ENCODE measurements at places on chromosomes 5 and 9.

DNA sequence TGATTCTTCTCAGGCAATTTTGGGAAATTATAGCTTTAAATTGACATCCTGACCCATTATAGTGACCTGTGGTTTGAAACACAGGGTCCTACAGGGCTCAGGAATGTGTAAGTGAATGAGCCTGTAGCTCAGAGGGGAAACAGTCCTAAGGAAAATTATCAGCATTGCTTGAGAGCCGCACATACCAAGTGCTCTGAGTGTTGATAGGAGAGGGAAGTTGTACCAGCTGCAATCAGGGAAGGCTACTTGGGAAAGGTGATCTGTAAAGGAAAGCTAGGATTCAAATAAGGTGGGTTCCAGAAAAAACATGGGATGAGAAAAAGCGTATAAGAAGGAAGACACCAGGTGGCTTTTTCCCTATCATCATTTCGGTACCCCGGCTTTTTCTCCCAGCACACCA lies 4.4 kb upstream of the SLC25A51 start:
- no peak for DNase-seq

DNA sequence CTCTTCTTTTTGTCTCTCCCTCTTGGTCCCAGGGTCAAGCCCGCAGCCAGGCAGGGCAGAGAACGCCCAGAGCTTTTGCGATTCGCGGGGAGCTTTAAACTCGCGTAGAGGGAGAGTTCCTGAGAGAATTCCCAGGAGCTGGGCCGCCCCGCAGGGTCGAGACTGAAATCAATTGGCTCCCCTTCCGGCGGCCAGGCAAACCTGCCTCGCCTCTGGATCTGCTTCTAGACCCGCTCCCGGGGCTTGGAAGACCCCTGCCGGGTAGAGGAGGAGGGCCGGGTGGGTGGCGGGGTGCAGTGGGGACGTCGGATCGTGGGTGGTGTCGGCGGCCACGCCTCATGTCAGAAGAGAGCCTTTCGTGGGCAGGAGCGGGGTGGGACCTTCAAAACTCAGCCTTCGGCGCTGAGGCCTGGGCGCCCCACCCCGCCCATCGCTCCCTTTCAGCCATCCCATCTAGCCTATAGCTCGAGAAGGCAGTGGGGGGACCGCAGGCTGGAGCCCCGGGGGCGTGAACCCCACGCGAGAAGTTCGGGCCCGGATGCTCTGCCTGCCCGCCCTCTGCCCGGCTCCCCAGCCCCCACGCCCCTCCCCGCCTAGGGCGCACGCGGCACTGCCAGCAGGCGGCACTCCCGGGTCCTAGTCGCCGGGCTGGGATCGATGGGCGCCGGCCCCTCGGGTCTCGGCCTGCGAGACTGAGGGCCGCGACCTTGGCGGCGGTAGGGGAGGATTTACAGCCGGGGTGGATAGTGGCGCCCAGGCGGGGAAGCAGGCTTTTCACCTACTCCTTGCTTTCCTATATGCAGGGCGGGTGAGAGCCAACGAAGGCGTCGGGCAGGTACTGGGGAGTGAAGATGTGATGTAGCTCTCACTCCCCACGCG lies 6.1 kb downstream of the PRDM6 start:
- no peak for DNase-seq

DNA sequence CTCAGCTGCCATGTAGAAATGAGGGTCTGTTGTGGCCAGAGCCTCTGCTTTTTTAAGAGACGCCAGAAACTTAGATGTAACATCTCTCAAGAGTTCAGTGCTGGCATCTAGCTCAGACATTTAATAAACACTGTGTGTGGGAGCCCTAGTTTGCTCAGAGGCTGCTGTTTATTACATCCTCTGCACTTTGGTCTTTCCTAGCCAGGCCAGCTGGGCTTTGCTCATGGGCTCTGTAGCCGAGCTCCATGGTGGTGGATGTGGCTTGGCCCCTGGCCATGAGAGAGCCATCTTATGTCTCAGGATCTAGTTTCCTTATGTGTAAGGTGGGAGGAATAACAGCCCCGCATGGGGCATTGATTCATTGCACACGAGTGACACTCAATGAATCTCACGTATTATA lies 30.0 kb downstream of the ARHGEF37 start:
- no peak for DNase-seq

GRCh38 chr9:7816021-7816420 lies 16.4 kb upstream of the DMAC1 start:
- no peak for DNase-seq

- DNase-seq: no peak
These were observed 1.4 kb downstream of the DBH start for GRCh38 chr9:133637451-133638055.

- no peak for DNase-seq
These were observed 43.6 kb upstream of the TNFSF15 start for GRCh38 chr9:114849450-114849849.

DNA sequence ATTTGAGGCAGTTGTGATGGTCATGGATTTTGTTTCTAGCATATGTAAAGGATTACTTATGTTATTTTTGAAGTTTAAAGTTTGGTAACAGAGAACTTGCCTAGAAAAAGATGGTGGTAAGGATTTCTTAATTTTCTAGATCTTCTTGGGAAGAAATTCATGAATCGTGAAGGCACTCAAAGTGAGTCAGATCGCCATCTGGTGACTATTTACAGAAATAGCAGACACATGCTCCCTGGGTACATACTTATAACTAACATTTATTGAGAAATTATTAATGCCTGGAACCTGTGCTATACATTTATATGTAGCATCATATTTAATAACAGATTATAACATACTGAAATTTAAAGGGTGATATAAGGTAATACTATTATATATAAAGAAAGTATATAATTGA lies 299.7 kb downstream of the IZUMO3 start:
- DNase-seq: no peak

- no peak for DNase-seq
These were observed 16.7 kb downstream of the ANXA6 start for GRCh38 chr5:151140686-151141459.

DNA sequence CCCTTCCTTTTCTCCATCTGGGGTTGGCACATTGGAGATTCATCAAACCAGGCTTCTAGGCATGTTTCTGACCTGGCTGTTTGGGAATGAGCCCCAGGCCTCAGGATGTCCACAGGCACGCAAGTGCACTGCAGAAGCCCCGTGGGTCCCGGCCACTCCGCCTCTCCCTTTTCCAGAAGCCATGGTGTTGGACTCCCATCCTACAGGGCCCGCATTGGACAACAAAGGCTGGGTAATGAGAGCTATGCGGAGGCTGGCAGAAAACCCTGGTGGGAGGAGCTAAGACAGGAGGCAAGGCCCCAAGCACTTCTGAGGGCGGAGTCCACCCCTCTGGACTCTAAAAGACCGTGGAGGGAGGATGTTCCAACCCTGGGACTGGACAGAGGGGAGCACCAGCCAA lies 160.6 kb downstream of the OLFM1 start:
- no peak for DNase-seq

GRCh38 chr9:18253950-18254349 lies 220.0 kb upstream of the ADAMTSL1 start:
- no peak for DNase-seq

- DNase-seq: no peak
These were observed 51.5 kb upstream of the IQGAP2 start for GRCh38 chr5:76351577-76351976.

- DNase-seq: no peak
These were observed 197.7 kb downstream of the PRELID2 start for GRCh38 chr5:145637396-145637795.

DNA sequence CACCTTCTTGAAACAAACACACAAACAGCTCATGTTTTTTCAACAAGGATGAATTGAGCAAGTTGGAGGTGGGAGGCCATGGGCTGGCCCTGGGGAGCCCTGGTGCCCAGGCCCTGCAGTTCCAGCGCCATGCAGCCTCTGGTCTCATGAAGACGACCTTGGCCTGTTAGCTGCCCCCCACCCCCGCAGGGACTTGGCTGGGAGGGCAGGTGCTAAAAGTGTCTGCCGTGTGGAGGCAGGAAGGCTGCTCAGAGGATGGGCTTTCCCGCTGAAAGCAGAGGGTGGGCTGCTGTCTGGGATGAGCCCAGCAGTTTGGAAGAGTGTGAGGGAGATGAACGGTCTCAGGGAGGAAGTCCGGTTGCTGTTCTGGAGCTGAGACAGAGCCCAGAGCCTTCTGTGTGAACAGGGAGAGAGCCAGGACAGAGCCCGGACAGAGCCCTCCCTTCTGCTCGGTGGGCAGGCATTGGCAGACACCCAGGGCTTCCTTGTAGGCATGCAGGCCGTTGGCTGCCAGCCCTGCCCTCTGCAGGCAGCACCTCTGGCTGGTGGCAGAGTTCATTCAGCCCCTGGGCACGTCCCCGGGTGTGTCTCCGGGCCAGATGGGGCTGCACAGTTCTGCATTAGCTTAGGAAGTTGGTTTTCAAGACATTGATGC lies 18.7 kb downstream of the ROPN1L start:
- no peak for DNase-seq

GRCh38 chr9:10254338-10254737 lies 358.5 kb downstream of the PTPRD start:
- no peak for DNase-seq

GRCh38 chr5:18397891-18398290 lies 763.6 kb downstream of the TAF11L14 start:
- no peak for DNase-seq

DNA sequence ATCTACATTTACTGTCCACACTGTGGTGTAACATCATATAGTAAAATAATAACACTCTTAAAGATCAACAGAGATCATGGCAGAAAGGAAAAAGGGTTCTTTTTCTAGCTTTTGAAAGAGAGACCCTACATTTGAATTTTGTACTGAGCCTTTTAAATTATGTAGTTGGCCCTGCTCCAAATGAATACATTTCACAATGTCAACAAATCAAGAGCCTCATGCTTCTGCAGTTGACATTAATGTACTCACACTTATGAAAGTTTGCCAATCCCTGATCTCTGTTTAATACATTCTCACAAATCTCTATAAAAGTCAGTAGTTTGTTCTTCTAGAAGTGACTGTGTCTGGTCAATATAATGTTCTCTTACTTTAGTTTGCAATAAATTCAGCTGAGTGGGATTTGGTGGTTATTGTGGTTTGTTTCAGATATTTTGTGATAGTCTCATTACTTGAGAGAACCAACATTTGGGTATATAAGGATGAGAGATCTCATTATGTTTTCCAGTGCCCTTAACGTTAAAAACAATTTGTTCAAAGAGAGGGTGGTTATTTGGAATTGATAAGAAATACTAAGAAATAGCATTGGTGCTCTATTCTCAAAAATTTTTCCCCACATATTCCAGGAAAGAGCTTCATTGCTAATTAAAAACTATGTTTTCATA lies 277.8 kb upstream of the FTMT start:
- DNase-seq: no peak

- DNase-seq: no peak
These were observed 55.4 kb upstream of the PPARGC1B start for GRCh38 chr5:149674686-149675085.

GRCh38 chr9:109593612-109594011 lies 95.5 kb upstream of the PTPN3 start:
- no peak for DNase-seq

DNA sequence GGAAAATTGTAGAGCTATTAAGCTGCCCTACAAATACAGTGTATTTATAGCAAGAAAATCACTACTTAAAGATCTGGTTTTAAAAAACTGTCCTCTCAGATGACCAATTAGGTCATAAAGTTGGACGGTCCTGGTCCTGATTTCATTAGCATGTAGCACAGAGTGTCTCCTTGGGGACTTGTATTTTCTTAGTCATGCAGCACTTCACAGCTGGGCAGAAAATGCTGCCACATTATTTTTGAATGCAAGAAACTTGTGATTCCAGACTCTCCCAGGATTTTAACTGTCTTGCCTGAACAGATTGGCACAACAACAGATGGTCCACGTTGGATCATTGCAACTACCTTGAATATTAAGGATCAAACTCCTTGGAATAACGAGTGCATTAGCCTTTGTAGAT lies 348.1 kb upstream of the SGCD start:
- DNase-seq: no peak

- no peak for DNase-seq
These were observed 18.7 kb downstream of the PRUNE2 start for GRCh38 chr9:76887003-76887821.

DNA sequence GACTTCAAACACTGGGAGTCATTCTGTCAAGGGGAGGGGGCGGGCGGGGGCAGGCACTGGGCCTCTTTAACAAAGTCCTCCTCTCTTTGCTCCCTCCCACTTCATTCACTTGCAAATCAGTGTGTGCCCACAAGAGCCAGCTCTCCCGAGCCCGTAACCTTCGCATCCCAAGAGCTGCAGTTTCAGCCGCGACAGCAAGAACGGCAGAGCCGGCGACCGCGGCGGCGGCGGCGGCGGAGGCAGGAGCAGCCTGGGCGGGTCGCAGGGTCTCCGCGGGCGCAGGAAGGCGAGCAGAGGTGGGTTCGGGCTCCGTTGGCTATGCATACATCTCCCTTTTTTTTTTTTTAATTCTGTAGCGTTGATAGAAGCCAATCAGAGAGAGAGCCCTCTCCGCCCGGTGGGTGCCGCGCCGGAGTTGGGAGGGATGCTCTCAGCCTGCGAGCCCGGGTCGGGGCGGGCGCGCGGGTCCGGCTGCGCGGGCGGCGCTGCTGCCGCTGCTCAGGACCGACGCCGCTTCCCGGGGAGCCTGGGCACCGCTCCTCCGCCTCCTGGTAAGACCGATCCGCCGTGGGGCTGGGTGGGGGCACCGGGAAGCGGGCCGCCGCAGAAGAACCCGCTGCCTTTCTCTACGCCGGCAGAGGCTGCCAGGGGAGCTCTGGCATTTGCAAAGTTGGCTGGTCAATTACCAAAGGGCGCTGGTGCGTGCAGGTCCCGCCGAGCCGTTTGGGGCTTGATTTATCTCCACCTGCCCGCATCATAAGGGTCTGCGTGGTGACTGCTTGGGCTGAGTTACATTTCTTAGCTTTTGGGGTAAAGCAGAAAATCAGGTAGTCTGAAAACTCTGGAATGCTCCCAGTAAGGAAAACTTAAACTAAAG lies at the start of gene CDH6:
TSS of gene CDH6 (plus strand) at position 96 of the 877 bp plus-strand sequence. CDS start 73,788 bp downstream, outside the sequence.
- no peak for DNase-seq

GRCh38 chr5:172315587-172316493 lies 32.3 kb upstream of the UBTD2 start:
- no peak for DNase-seq

DNA sequence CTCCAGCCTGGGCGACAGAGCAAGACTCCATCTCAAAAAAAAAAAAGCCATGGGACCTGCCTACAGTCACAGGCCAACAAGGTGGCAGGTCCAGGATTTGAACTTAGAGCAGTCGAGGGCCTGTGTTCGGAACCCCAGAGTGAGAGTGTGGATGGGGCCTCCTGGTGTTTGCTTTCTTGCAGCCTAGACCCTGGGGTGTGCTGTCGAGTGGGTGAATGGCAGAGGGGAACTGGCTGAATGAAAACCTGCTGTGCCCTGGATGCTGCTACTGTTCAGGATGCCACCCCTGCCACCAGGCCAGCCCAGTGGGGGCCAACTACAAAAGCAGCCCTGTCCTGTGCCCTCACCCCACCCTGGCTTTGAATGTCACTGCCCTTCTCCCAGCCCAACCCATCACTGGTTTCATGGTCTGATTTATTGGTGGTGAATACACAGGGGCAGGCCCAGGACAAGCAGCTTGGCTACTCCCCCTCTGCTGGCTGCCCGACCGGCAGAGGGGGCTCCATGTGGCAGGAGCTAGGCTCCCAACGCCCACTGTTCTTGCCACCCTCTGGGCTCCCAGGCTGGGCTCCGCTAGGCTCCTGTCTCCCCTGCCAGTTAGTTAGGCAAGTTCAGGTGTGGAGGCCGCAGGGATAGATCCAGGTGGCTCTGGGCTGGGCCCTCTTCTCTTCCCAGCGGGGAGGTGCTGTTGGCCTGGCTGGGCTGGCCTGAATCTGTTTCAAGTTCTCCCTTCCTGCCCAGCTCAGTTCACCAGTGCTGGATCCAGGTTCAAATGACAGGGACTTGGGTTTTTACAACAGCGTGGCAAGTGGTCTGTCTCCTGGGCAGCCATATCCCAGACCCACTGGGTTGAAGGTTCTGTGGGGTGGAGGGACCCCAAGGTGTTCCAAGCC lies 12.2 kb downstream of the FPGS start:
- no peak for DNase-seq

- DNase-seq: no peak
These were observed 925 bp downstream of the LIFR start for GRCh38 chr5:38555354-38556087.

All from activated gamma-delta T cell treated with Interleukin-2 at 50 U/mL for 16 hours (primary cell).